Cortex of kidney (tissue), 1 donor: ENCODE measurements at places on chromosomes 11 and 22.

GRCh38 chr22:43007519-43008102 is 7.3 kb downstream of the PACSIN2 start:
- DNase-seq: no peak

- no peak for DNase-seq
These were observed 409.4 kb downstream of the METTL15 start for GRCh38 chr11:28517621-28518020.

DNA sequence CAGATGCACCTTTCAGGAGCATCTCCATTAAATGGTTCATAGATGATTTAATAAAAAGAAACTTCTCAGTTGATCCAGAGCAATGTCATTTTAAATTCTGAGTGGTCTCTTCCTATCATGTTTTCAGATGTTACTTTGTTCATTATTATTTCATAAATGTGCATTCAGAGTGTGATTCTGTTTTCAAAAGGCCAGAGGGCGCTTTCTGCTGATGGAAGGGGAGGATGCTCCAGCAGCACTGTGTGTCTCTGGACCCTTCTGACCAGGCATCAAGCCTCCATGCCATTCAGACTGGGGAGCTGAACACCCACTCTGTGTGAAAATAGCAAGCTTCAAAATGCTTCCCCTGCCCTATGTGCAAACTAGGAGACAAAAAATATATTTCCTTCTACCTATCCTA is 23.9 kb upstream of the CRTAM start:
- no peak for DNase-seq

DNA sequence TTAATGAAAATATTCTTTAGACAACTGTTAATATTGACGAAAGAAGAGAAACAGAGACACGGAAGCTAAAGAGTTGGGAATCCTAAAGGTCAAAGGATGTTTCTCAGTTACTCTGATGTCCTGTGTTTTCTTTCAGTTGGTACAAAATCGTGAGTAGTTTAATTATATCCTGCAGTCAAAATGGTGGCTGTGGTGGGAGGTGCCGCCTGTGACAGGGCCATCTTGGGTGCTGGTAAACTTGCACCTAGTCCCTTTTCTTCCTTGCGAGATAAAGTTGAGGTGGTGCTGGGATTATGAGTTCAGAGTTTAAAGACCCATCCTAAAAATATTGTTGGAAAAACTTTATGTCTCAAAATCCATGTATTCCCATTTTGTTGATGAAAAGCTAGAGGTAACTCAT is 2.2 kb downstream of the CECR2 start:
- DNase-seq: no peak

DNA sequence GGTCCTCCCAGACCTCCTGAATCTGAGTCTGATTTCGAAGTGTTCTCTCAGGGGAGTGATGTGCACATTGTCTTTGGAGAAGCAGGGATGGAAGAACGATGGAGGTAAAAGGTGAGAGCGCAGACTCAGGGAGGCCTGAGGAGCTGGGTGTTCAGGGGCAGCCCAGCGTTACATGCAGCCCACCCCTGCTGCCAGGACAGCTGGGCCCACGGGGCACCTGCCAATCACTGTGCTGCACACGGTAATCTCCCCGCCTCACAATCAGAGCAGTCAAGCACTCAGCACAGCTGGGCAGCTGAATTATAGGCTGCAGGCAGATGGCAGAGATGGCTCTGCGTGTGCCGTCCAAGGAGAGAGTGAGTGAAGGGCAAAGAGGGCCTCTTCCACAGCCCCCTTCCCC is 17.9 kb upstream of the HTR3A start:
- DNase-seq: no peak

- no peak for DNase-seq
These were observed 115.9 kb upstream of the CSNK2A3 start for GRCh38 chr11:11468954-11469353.

GRCh38 chr11:61476371-61476770 is 32.2 kb upstream of the LRRC10B start:
- DNase-seq: no peak

DNA sequence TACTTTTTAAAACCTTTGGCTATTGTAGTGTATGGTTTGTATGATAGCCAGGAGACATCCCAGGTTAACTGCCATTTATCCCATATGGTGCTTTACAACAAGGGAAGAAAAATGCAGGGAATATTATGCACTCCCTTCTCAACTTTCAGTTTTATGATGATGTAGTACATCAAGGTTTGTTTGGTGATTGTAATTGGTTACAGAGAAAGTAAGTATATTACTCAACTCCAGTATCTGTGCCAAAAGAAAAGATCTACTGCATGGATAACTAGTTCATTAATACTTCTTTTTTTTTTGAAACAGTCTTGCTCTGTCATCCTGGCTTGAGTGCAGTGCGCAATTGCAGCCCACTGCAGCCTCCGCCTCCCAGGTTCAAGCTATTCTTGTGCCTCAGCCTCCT is 65.3 kb downstream of the BCL2L13 start:
- DNase-seq: no peak

DNA sequence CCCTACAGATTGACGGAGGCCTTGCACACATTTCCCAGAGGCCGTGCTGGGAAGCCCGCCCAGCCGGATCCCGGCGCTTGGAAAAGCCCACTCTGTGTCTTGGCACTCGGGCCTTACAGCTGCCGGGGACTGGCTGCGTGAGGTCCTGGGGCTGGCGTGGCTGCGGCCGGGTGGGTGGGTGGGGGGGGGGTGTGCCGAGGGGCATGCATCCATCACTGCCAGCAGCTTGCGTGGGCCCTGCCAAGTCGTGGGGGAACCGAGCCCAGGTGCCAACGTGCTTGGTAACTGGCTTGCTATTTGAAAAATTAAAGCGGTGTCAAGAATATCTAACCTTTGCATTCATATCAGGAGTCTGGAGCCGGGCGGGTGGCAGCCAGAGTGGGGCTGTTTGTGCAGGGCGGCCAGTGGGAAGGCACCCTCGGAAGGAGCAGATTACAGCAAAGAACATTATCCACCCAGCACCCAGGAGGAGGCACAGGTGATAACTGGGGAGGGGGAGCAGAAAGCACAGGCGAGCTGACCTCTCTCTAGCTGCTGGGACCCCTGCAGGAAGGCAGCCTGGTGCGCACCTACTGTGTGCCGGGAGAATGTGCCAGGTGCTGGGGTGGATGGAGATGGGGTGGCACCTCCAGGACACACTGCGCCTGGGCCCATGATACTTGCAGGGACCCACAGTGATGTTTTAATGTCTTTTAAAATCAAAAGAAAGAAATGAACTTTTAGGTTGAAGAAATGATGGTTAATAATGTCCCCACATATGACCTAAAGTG is 28.5 kb upstream of the SMIM38 start:
- DNase-seq: no peak
